ENCODE measurements at places on chromosomes 3 and 15.
A peak's percentile ranks its signal among the peaks of the same experiment; 100 is the strongest.

DNA sequence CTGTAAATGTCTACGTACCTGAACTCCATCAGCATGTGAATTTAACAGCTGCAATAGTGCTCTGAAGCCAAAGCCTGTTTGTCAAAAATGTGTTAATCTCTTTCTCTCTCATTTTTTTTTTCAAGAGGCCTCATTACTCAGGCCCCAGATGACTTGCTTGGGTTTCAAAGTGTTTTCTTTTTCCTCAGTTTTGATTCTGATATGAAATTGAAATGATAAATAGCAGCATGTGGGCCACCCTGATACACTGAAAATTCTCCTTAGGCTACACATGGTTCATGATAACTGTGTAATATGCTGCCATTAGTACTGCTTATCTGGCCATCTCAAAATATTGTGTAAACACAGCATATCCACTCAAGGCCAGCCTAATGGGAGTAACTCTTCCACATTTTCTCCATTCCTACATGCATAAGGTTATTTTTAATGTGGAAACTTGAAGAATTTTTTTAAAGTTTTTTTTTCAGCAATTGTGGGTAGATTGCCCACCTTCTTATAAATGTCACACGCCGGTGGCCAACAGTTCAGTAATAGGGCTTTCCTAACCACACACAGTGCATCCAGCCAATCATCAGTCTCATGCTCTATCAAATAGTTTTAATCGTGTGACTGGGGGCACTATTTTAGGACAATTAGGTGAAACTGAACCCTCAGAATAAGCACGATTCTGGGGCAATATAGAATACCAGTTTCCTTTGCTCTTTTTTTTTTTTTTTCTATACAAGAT is 13.1 kb upstream of the DENND4A start:
- DNase-seq, result no peak

GRCh38 chr3:22585911-22586310 is 617.2 kb upstream of the UBE2E2 start:
- no peak for DNase-seq

DNA sequence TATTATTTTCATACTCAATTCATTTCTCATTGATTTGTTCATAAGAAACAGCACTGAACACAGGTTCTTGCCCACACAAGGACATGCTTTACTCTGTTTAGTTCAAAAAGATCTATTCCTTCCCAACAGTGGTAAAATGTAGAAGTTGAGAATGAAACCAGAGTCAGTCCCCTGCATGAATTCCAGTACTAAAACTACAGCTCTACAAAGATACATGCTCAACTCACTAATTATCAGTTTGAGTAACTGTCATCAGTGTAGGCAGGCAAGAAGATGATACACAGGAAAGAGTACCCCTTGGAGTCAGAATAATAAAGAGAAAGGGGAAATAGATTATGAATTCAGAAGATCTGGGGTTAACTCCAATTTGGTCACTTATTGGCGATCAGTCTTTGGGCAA is 43.2 kb downstream of the NR2E3 start:
- DNase-seq, result no peak

GRCh38 chr3:35500641-35501350 is 138.5 kb upstream of the ARPP21 start:
- no peak for DNase-seq

GRCh38 chr15:57784081-57784511 is 77.6 kb downstream of the POLR2M start:
- DNase-seq, result peak; percentile 59

DNA sequence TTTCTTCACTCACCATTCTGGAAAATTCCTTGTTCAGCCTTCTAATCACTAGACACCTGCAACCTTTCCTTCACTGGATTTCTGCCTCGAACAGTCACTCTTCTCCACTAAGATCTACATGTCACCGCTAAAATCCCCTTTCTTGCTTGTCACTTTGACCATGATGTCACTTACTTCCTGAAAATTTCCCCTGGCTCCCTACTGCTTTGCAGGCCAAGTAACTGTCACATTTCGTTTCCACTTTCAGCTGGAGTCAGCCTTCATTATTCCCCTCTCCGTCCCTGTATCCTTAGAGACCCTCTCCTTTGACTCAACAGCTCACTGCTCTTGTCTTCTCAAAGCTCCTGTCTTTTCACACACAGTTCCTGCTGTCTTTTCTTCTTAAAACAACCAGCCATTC is 15.9 kb downstream of the CHL1 start:
- DNase-seq, result no peak
